ENCODE measurements at places on chromosomes 5 and 9. TPM values are rescaled to one million over a fixed set of nuclear protein-coding genes. Genes with fewer than 3 reads are reported as not detected.

DNA sequence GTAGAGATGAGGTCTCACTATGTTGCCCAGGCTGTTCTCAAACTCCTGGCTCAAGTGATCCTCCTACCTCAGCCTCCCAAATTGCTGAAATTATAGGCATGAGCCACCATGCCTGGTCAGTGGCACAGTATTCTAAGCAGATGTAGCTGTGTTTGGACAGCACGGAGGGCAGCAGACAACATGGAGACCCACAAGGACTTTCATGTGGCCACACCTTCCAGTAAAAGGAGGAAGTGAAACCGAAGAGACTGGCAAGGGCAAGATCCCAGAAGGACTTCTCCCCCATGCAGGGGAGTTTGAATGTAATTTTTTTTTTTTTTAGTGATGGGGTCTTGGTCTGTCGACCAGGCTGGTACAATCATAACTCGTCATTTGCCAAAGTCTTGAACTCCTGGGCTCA lies 172.2 kb downstream of the TRPM3 start:
- DNase-seq = no peak

- no peak for DNase-seq
These were observed 41.9 kb upstream of the GLRX start for GRCh38 chr5:95864456-95864855.

- DNase-seq = no peak
These were observed 8.5 kb downstream of the AMBP start for GRCh38 chr9:114069476-114070187.

DNA sequence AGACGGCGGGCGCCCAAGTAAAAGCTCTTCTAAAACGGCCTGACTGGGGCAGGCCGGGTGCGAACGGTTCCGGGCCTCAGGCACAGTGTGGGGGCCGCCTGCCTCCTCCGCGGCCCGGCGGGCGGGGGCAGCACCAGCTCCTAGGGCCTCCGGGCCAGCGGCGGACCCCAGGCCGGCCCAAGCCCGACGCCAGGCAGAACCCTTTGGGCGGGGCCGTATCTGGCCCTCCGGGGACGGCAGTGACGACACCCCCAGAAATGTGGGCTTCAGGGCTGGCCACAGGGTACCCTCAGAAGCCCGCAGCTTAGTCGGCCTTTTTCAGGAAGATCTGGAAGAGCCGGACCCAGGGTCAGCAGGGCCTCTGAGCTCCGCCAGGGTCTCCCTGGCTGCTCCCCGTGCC lies 4.0 kb downstream of the LTC4S start:
- DNase-seq = peak; percentile 71

- DNase-seq = no peak
These were observed 12.2 kb upstream of the SEPTIN8 start for GRCh38 chr5:132788990-132789886.

GRCh38 chr9:124593200-124593599 lies 86.0 kb upstream of the NR5A1 start:
- no peak for DNase-seq

DNA sequence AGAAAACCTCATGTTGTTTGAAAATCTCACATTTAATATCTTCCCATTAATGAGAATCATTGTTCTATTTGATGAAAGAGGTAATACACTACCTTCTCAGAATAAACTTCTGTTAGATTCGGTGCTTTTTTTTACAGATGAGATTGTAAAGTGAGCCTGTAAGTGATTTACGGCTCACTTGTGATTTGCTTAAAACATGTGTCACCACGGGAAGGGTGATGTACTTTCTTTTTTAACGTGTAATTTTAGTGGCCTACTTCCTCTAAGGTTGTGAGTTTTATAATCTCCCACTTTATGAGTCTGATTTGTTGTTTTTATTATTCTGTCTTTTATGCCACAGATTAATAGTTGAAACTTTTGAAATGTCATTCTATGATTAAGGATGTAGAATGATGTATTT lies 15.9 kb downstream of the ANXA1 start:
- DNase-seq = no peak

DNA sequence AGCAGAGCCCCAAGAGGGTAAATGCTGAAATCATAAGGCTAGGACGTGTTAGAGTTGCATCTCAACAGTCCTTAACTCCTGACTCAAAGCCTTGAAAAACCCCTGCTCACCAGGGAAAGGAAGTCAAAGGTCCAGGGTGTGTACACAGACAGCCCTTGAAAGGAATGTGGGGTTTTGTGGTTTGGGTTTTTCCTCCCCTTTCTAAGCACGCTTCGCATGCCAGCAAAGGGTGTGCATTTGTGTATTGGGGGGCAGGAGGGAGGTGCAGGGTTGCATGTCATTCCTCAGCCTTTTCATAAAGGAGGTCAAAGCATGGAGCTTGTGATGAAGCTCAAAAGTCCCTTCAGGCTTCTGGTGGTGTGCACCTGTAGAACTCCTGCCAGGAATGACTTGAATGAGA lies 17.3 kb upstream of the XPA start:
- no peak for DNase-seq

GRCh38 chr5:59296317-59297264 lies 596.9 kb downstream of the PDE4D start:
- no peak for DNase-seq

DNA sequence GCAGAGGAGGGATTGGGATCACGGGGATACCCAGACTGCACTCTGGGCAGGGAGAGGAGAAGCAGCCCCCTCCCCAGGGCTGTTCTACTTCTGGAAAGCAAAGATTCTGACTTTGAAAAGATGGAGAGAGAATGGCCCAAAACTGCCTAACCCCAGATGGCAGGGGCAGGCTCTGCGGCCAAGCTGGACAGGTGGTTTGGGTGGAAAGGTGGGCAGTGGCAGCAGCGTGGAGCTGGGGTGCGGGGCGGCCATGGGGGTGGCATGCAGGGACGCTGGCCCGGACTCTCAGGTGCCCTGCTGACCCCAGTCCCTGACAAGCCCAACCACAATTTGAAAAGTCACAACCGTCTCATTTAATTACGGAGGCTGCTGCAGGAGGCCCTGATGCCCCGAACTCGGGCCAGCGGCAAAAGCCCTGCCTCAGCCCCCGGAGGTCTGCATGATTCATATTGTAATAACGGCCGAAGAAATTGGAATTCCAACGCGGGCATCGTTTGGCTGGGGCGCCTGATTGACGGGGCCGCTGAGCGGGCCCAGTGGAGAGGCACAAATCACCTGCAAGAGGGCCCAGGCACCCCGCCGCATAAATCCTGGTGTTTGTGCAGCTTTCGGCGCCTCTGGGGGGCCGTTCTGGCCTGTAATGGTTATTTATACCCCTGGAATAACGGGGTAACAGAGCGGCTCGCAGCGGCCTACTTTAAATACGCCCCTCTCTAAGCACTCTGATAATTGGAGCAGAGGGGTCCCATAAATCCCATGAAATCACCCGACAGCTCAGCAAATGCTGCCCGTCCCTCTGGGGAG lies 41.8 kb upstream of the FCN2 start:
- no peak for DNase-seq

GRCh38 chr9:79977074-79977435 lies 405.3 kb downstream of the TLE4 start:
- DNase-seq = peak; percentile 67

GRCh38 chr5:115423051-115423450 lies 121.5 kb downstream of the FEM1C start:
- no peak for DNase-seq

- DNase-seq = peak; percentile 75
These were observed 9.5 kb downstream of the TOR4A start for GRCh38 chr9:137286975-137287383.

- DNase-seq = no peak
These were observed 39.4 kb downstream of the HOMER1 start for GRCh38 chr5:79474367-79475151.

DNA sequence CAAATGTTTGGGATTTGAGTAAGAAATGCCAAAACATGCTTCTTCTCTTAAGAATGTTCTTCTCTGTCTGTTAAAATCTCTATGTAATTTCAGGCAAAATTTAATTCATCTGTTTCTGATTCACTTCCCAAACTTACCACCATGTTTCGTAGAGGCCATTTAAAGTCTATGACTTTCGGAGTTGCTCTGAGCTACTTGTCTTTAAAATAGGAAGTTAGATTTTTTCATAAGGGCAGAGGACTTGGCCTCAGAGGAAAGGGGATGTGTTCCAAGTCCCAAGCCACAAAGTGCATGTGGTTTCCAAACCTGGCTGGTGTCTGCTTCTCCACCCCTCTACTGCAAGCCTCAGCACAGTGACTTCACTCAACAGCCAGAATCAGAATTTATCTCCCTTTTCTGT lies 111.3 kb upstream of the ADRA1B start:
- DNase-seq = no peak

DNA sequence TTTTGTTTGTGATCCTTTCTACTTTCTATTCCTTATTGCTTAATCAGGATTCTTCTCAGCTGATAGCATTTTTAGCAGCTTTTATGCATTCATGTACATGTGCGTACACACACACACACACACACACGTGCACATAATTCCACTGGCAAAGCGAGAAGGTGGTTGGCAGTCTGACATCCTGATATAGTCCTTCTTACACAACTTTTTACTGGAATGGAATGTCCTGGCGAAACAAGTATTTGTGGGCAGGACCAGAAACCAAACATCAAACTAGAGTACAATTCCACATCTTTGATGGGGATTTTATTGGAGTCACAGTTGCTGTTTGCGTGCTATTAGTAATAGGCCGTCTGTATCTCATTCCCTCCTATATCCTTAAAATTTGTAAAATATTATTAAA lies 356.5 kb downstream of the CCDC171 start:
- DNase-seq = no peak

DNA sequence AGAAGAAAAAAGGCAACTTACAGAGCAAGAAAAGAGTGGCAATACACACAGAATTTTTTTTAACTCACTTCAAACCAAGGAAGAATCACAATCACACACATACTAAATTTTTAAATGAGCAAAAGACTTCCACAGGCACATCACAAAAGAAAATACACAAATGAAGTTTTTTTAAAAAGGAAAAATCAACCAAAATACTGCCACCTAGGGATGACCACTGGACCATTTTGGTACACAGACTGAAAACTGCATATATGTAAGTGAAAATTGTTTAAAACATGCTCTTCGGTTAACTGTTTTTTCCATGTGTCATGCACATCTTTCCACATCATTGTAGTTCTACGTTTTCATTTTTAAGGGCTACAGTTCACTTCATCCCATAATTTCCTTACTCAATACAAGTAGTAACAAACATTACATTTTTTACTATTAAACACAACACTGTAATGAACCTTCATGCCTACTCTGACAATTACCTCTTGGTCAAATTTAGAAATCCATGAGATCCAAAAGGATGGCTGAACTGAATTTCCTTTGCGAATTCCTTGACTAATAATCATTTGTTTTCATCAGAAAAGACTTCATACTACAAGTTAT lies 79.0 kb downstream of the FBXW11 start:
- no peak for DNase-seq

GRCh38 chr9:16368237-16369087 lies 502.0 kb downstream of the BNC2 start:
- no peak for DNase-seq

- DNase-seq = no peak
These were observed 453 bp upstream of the DOK3 start for GRCh38 chr5:177509991-177510566.

DNA sequence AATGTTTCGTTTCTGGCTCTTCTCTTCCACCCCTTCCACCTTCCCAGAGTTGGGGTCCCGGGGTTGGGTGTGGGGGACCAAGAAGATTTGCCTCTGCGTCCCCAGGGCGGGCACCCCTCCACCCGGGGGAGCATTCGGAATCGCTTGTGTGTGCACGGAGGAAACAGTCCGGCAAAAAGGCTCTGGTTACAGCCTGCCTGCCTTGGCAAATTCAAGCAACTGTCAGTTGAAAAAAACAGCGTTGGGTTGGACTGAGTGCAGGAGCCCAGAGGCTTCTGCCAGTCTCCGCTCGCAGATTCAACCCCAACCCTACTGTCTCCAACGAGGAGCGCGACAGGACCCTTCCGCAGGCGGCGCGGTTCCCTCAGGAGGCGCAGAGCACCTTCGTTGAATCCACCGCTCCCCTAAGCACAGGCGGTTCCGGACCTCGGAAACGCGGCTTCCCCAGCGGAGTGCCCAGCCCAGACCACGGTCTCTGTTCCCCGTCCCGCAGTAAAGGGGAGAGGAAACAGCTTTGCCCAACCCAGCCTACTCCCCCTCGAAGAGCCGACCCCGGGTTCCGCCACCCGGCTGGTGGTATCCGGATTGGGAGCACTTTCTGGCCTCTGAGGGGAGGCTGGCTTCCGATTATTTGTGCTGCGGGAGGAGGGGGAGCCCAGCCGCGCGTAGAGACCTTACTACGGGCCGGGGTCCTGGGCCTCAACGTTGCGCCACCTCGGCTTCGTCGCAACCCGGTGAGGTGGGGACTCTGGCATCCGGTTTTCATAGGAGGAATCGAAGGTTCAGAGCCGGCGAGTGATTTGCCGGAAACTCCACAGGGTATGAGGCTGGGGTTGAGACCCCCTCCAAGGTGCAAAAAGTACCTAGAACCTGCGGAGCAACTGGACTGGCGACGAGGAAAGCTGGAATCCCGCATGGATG lies 9.6 kb downstream of the LHX6 start:
- DNase-seq = peak; percentile 59

DNA sequence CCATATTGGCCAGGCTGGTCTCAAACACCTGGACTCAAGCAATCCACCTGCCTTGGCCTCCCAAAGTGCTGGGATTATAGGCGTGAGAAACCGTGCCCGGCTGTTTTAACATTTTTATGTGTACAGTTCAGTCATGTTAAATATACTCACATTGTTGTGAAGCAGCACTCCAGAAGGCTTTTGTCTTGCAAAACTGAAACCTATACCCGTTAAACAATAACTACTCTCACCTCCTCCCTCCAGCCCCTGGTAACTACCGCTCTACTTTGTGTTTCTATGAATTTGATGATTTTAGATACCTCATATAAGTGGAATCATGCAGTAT lies 23.1 kb upstream of the SHB start:
- DNase-seq = no peak

- DNase-seq = no peak
These were observed 154.6 kb downstream of the IZUMO3 start for GRCh38 chr9:24391095-24391494.

GRCh38 chr5:2185646-2186471 lies 303.1 kb upstream of the IRX4 start:
- DNase-seq = peak; percentile 3

Gene PCDHA13
- total RNA-seq = 1.8 TPM

Gene SLC6A18
- not detected for total RNA-seq

Gene MED22
- total RNA-seq = 32.7 TPM

Gene IFNE
- 1.1 TPM for total RNA-seq

Gene PCDHAC2
- total RNA-seq = 3.6 TPM

Gene BBLN
- 55.6 TPM for total RNA-seq

Gene PCDHGB2
- 4.0 TPM for total RNA-seq

Gene OR2K2
- total RNA-seq = not detected

Gene NIPSNAP3A
- 27.9 TPM for total RNA-seq

Gene SPATA31A3
- total RNA-seq = not detected

Gene OGN
- total RNA-seq = 3.8 TPM

Gene ATOX1
- 83.2 TPM for total RNA-seq

Gene CDC42SE2
- total RNA-seq = 90.7 TPM

Gene SPINK7
- not detected for total RNA-seq

Gene SHISAL2B
- not detected for total RNA-seq

Measured in kidney (tissue), 22 donors.